ENCODE measurements at places on chromosomes 5 and 9. TPM values are rescaled to one million over a fixed set of nuclear protein-coding genes. Genes with fewer than 3 reads are reported as not detected.
A peak's percentile ranks its signal among the peaks of the same experiment; 100 is the strongest.

DNA sequence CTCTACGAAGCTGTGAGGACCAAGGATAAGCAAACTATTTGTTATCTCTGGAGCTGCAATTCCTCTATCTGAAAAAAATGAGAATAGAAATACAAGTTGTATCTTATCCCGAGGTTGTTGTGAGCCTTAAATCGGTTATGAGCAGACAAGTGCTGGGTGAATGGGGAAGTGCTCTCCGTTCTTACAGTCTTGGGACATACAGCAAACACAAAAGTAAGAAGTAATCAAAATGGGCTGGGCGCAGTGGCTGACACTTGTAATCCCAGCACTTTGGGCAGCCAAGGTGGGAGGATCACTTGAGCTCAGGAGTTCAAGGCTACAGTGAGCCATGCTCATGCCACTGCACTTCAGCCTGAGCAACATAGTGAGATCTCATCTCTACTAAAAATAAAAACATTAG, 31.7 kb downstream of the ITK start:
- DNase-seq, result no peak

GRCh38 chr9:105359892-105360291, 87.9 kb upstream of the FSD1L start:
- DNase-seq, result peak; percentile 57

The DBH gene
- total RNA-seq, result not detected

The FBN2 gene
- 0.43 TPM for total RNA-seq

DNA sequence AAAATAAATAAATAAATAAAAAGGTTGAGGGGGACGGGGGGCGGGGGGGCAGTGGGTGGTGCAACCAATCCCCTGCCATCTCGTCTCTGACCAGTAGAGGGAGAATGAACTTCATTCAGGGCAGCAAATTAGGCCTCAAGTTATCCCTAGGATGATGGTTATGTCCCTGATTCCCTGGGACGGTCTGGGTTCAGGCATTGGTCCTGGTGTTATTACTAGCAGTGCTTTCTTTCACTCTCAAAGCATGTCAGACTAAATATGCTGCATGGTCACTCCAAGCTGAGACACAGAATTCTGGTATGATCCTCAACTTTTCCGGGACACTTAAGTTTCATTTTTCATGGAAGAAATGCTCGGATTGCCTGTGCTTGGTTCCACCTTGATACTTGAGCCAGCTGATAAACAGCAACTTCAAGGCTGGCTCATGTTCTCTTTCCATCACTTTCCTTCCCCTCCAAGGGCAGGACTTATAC, 59.4 kb downstream of the DAP start:
- DNase-seq, result peak; percentile 77

The GDF9 gene
- total RNA-seq, result 0.13 TPM

GRCh38 chr5:56106837-56107236, 112.1 kb upstream of the IL6ST start:
- no peak for DNase-seq

- peak; percentile 78 for DNase-seq
These were observed 62.8 kb downstream of the PFDN1 start for GRCh38 chr5:140239939-140240700.

The SPATA31D4 gene
- total RNA-seq, result not detected

GRCh38 chr5:148682058-148683026, 28.0 kb upstream of the HTR4 start:
- DNase-seq, result no peak

GRCh38 chr9:108746864-108747263, 108.9 kb downstream of the ACTL7B start:
- DNase-seq, result no peak

GRCh38 chr5:180378438-180379344, 25.6 kb upstream of the GFPT2 start:
- DNase-seq, result no peak

DNA sequence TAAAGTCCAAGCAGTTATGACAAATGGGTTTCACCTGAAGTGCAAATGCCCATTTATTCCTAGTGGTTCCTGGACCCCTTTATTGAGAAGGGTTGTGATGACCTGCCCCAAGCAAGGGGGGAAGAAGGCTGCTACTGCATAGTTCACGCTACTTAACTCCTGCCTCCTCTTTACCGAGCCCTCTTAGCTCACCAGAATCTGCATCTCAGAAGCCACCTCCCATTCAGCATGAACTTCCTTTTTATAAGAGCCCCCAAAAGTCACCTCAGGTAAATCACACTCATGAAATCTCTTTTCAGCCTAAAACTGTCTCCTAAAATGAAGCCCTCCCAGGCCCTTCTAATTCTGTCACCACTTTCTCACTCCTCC, 26.6 kb upstream of the C9orf72 start:
- DNase-seq, result no peak

DNA sequence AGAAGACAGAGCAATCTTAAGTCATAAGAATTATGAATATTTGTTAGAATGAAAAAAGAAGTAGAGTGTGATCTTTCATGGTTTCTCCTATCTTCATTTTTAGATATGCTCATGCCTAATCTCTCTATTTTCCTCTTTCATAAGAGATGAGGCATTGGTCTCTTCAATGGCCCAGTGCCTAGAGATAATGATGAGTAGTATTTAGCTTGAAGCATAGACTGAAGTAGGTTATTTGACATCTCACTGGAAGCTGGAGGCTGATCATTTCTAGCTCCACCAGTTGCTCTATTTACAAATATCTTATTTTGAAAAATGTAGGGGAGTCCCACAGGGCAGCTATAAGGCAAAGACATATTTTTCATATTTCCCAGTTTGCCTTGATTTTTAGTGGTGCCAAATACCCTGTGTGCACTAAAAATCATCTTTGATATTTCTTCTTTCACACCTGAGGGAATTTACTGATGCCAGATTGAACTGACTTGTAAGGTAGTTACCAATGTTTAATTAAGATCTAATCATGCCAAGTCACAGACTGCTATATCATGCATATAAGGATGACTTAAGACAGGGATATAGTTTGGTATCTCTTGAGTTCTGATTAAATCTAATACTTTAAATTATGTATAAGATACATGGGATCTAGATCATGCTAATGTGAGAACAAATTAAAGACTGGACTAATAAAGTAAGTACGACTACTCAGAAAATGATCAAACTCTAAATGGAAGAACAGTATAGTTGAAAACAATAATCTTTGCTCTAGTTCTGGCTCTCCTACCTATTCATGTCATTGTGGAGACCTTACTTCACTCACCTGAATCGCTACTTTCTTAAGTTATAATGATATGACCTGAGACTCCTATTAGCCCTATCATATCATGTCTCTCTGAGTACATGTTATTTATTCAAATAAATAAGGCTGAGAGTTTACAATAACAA, 108.2 kb upstream of the IFNE start:
- no peak for DNase-seq

- DNase-seq, result no peak
These were observed 382.2 kb downstream of the LRRC70 start for GRCh38 chr5:62960781-62961180.

DNA sequence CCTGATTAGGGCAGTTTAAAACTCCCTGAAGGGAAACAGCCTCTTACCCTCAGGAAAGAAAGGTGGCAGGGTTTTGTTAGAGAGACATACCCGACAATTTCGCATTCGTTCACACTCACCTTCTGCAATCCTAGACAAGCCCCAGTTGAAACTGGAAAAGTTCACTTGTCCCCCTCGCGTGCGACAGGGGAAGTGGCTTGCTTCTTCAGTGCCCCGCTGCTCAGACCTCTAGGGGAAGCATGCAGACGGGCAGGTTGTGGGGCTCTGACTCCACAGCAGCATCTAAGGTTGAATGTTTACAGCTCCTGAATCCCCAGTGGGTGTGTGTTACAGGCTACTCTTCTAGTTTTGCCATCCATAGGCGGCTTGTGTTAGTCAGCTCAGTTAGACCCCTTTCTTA, 575.7 kb upstream of the ACO1 start:
- no peak for DNase-seq

GRCh38 chr9:85729882-85730281, 11.9 kb downstream of the AGTPBP1 start:
- no peak for DNase-seq

DNA sequence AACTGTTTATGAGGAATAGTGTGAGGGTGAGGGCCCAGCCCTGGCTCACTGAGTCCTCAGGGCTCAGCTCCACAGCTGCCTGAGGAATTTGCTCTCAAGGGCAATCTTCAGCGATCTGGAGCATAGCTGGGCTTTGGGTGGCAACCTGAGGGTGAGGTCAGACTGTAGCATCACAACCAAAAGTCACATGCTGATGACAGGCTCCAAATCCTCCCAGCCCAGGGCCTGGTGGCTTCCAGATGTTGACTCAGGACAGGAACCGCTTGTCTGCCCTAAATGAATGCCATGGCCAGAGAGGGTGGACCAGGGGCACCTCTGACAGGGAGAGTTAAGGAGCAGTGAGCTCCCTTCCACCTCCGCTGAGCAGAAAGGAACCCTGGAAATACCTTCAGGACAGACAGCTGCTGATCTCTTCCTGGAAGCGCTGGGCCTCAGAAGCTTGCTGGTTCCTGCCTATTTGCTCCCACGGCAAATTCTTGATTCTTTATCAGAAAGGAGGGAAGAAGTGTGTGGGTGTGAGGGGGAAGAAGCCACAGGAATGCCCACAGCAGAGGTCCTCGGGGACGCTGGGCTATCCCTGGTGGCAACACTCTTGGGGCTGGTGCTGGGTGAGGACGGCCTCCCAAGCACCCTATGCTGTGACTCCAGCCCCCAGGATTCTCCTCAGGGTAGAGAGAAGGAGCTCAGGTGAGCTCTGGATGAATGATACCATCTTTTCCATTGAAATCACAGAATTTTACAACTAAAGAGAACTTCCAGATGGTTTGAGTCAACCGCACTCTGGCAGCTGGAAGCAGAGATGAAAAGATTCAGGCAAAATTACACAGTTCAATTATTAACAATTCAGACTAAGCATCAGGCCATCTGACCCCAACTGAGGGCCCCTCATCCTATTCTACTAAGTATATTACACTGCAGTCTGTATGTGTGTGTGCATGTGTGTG, 13.8 kb upstream of the CTSL start:
- peak; percentile 72 for DNase-seq

The CER1 gene
- not detected for total RNA-seq

DNA sequence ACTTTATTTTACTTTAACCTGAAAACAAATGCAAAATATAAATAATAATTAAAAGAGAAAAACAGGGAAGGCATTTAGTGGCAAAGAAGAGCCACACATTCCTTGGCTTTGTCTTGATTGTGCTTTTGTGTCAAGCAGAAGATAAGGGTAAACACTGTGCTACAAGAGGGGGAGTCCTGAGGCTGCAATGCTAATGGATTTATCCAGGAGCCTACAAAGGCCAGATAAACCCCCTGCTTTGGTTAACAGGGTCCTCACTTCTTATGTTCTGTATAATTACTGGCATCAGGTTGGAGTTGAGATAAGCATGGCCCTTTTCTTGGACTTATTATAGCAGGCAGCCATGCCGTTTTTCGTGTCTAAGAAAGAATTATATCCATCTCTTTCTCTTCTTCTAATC, 302.8 kb downstream of the EFNA5 start:
- DNase-seq, result no peak

- no peak for DNase-seq
These were observed 28.1 kb downstream of the PDE6A start for GRCh38 chr5:149916334-149917072.

- no peak for DNase-seq
These were observed 10.1 kb upstream of the SPATA24 start for GRCh38 chr5:139413963-139414362.

GRCh38 chr9:34375901-34376595, 650 bp downstream of the MYORG start:
- DNase-seq, result peak; percentile 16

DNA sequence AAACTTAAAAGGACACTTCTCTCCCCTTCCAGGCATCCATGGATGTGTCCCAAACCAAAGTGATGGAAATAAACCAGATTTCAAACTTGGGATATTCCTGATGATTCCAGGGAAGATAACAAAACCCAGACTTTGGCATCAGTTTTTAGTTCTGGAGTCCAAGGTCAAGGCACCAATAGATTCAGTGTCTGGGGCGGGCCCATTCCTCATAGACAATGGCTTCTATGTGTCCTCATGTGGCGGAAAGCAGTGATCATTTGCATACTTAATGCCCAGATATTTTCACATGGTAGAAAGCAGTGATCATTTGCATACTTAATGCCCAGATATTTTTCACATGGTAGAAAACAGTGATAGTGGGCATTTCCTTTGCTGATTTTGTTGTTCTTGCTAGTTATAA, 151.4 kb upstream of the DAP start:
- no peak for DNase-seq

DNA sequence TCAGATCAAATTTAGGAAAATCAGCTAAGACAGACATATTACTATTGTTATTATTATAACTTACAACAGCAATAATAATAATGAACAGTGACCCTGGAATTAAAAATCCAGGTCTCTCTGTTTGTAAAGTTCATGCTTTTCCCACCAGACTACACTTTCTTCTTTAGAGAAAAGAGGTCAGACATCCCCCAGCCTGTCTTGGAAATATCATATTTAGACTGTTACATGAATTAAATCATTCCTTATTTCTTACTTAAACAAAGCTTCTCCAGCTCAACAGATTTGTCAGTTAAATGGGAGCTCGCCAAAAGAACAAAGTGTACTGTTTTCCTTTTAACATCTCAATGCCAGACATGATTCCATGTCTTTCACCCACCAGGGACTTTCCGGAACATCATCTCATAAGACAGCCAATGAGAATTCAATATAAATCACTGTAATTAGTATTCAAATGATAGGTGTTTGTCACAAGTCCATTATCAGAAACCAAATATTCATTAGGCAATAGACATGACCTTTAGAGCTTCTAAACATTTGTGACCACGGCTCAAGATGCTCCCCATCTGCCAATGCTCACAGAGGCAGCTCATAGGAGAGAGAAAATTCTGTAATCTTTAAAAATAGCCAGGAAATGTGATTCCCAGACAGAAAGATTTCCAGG, 351.9 kb downstream of the ENC1 start:
- DNase-seq, result no peak

The PAEP gene
- 41.1 TPM for total RNA-seq

The C5 gene
- 1.8 TPM for total RNA-seq

DNA sequence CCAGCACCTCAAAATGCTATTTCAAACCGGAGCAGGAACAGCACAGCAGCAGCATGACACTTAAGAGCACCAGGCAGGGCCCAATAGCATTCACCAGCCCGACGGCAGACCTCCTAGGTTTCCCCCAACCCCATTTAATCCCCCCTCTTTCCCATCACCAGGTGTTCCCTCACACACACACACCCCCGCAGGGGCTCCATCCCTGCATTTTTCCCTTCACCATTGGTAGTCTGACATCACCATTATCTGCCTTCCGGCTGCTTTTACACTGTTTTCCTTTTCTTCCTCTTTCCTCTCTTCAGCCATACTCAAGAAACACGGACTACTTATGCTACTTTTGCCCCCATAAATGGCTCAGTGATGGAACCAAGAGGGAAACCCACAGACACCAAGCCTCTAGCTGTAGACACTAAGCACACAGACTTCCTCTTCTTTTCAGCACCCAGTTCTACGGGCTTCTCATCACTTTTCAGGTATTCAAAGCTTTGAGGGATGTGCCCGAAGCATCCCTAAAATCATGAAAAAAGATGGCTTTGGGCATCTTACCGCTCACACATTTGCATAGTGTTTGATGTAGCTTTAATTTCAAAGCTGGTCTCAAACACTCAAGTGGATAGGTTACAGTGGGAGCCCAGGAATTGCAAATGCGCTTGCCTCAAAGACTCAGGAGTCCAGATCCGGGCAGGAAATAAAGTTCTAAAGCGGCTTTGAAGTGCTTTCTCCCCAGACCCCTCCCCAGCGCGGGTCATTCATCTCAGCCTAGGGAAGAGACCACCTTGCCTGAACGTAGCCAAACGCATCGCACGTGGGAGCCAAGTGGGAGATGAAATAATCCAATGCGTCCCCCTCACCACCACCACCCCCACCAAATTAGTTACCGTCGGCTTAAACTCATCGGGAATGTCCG, 141.5 kb downstream of the TSSK1B start:
- DNase-seq, result no peak

The SPATA6L gene
- 1.3 TPM for total RNA-seq

The PAM gene
- 464 TPM for total RNA-seq
